ENCODE measurements at places on chromosomes 6 and 20.

DNA sequence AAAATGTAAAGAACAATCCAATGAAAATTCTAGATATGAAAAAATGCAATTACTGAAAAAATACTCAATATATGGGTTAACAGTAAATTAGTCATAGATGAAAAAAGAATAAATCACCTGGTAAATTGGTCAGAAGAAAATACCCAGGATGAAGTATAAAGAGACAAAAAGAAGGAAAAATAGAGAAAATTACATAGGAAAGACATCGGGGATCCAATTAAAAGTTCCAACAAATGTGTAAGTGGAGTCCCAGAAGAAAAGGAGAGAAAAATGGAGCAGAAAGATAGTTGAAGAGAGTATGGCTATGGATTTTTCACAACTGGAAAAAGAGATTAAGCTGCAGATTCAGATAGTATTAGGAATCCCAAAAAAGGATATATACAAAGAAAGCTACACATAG is 18.7 kb upstream of the UFL1 start:
- DNase-seq = no peak

- no peak for DNase-seq
Measured at GRCh38 chr20:64011366-64011779, 24.6 kb upstream of the C20orf204 start.

- DNase-seq = no peak
Measured at GRCh38 chr6:21246075-21246474, 347.5 kb upstream of the SOX4 start.

- DNase-seq = no peak
Measured at GRCh38 chr6:159440911-159441703, 251.9 kb downstream of the SOD2 start.

DNA sequence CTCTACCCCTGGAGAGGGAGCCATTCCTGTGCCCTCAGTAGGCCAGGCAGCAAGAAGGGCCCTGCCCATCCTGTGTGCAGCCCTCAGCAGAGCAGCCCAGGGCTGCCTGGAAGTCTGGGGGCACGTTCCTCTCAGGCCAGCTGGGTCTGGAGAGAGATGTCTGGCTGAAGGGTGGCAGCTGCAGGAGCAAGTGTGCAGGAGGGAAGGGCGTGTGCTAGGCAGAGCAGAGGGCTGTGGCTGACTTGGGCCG is 62.7 kb downstream of the NOL4L start:
- DNase-seq = no peak

DNA sequence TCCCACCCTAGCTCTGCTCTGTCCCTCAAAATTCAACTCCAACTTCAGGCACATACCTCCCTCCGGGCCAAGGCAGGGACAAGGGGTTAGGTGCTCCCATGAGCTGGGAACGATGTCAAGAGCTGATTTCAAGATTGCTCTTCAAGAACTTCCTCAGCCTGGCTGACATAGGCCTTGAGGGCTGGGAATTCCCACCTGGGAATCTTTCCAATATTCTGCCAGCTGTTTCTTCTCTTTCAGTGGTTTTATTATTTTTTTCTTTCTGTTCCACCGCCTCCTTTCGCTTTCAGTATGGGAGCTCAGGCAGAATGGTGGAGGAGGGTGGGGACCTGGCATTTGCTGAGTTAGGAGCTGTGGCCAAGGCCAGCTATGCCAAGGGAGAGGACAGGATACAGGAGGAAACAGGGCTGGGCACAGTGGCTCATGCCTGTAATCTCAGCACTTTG is 33.7 kb downstream of the SRSF3 start:
- DNase-seq = no peak

Measured in CD4-positive, alpha-beta T cell treated with Interferon alpha-2 for 1 hour (primary cell).